Fibroblast of skin of scalp (primary cell): ENCODE measurements at places on chromosomes 4 and X.

GRCh38 chrX:48531358-48531959 lies 8.1 kb upstream of the TBC1D25 start:
- DNase-seq, result peak; percentile 68

GRCh38 chr4:70437197-70437596 lies 34.8 kb upstream of the MUC7 start:
- no peak for DNase-seq

DNA sequence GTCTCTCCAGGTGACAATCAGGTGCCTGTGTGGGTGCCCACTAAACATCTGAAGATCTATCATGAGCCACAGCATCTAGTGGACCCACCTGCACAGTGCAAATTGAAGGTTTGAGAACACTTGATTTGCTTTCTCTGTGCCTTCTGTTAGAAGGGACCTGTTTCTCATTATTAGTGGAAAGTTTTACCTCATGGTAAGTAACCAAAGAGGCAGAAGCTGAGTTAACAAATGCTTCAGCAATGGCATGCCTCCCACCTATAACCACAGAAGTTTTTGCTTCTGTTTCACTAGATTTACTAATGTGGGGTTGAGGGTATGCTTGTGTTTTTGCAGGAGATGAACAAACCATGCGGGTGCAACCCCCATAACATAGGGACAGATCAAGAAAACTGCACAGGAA lies 297.4 kb upstream of the DKK2 start:
- DNase-seq, result no peak

DNA sequence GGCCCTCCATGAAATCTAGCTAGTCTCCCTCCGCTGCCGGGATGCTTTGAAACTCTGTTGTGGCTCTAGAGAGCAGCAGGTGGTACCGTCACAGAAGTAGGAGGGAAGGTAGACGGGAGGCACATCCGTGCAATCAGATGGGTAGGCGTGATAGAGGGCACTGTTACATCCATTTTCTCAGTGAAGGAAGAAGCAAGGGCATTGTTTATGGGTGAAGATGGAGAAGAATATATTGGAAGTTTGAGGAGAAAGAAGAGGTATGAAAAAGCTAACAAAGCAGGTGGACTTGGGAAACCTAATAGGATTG lies 1.3 kb downstream of the ANAPC4 start:
- no peak for DNase-seq

DNA sequence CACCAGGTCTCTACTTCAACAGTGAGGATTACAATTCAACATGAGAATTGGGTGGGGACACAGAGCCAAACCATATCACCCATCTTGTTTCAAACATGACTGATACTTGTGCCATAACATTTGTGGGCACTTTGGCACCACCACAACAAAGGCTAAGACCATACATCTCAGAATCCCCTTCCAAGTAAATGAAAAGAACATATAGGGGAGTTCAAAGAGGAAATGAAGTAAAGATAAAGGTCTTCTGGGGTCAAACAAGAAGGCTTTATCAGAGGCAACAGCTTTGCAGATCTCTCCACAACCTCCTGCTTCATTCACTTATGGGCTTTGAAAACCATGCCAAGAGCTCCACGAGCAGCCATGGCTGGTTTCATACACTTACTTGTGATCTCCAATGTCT lies 122.7 kb downstream of the ANKRD50 start:
- no peak for DNase-seq

DNA sequence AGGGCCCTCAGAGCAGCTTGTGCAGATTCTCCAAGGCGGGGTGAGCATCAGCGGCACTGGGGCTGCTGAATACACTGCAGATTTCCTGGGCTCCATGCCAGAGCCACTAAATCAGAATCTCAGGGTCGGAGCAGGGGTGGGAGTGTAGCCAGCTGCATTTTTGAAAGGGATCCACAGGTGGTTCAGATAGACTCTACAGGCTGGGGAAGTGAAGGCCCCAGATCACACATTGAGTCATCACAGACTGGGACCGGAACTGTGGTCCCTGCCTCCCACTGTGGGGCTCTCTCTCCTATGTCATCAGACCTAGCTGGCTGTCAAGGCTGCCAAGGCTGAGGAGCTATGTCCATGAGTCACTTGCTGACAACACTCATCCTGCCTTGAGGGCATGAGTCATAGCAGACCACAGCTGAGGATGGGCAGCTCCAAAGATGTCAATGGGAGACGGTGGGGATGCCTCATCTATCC lies 162.3 kb upstream of the MAMLD1 start:
- peak; percentile 98 for DNase-seq

DNA sequence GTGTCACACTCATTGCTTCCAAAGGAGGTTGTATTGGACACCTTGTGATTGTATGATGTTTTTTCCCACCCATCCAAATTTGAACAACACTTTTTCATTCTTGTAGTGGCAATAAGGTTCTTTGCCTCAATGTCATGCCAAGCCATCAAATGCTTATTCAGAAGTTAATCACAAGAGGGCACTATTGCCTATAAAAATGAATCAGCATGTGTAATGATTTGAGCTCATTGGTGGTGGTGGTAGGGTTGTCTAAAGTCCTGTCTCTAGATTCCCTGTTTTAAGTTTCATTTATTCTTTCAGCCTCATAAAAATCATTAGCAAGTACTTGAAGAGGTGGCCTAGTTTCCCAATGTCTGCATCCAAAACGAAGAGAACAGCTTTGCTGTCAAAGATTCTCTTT lies 37.0 kb downstream of the IRS4 start:
- peak; percentile 46 for DNase-seq

DNA sequence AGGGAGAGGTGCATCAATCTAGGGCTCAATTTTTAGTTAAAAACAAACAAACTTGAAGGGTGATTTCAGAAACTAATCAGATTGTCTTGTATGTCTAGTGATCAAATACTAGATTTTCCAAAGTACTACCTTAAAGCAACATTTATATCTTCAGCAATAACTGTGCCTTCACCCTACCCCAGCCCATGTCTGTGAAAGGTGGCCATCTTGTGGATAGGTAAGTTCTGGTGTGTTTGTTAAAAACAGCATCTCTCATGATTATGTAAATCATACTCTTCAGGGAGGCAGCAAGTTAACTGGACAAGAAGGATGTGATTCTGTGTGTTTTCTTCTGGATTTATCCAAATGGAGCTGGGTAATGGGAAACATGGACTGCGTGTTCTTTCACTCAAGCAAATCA lies 81.4 kb upstream of the ACSL1 start:
- no peak for DNase-seq

- no peak for DNase-seq
Measured at GRCh38 chrX:20046864-20047263, 56.0 kb upstream of the BCLAF3 start.

GRCh38 chr4:76803522-76803921 lies 94.4 kb downstream of the SOWAHB start:
- DNase-seq, result peak; percentile 78

DNA sequence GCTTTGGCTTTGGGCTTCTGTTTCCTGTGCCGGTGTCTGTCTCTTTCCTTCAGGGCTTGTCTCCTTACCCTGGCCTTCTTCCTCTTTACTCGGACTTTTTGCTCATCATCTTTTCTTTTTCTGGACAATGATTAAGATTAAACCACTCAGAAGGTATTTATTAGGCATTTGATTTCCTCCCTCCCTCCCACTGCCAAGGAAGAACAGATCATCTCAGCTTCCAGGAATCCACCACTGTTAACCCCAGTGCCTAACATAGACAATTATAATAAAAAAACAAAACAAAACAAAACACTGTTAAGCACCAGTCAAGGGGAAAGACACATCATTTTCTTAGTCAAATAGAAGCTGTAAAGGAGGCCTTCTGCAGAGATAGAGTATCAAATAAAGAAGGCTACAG lies 16.6 kb downstream of the PGRMC1 start:
- DNase-seq, result no peak

- no peak for DNase-seq
Measured at GRCh38 chr4:147943159-147943638, 211.3 kb downstream of the ARHGAP10 start.

- no peak for DNase-seq
Measured at GRCh38 chrX:28920153-28920943, 333.1 kb downstream of the IL1RAPL1 start.

GRCh38 chr4:169626331-169627282 lies 6.2 kb downstream of the CLCN3 start:
- no peak for DNase-seq

DNA sequence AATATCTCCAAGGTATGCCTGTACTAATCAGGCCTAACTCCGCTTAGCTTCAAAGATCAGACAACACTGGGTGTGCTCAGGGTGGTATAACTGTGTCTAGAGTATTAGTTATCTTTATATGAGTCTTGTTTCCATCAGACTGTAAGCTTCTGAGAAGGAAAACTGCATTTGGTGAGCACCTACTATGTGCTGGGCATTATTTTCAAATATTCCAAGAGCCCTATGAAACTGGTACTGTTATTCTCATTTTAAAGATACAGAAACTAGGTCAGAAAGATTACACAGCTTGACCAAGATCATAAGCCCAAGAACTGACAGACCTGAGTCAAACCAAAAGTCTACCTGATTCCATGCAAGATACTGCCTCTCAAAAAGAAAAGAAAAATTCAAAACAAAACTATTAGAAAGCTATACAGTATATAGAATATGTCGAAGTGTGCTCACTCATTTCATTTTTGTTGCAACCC lies 44.4 kb downstream of the LRBA start:
- no peak for DNase-seq

- peak; percentile 57 for DNase-seq
Measured at GRCh38 chr4:163484906-163485305, 9.6 kb upstream of the TMA16 start.

DNA sequence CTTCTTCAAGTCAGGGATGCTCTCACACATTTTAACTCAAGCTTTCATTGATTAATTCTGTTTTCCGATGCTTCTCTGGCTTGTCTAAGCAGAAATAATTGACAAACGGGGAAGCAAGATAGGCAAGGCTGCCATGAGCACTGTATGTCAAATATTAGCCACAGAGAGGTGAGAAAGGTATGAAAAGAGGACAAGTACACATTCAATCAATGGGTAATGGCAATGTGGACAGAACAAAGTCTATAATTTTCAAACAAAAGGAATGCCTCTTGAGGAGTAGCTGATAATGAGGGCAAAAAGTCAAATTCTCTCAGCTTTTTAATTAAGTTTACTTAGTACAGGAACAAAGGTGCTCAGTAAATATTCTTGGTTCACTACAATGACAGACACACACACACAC lies 19.6 kb downstream of the COX7B2 start:
- DNase-seq, result no peak

GRCh38 chrX:131837325-131837724 lies 185.8 kb upstream of the STK26 start:
- no peak for DNase-seq

- DNase-seq, result no peak
Measured at GRCh38 chrX:154061801-154062200, 35.7 kb downstream of the MECP2 start.

- no peak for DNase-seq
Measured at GRCh38 chr4:11817088-11817487, 388.4 kb upstream of the HS3ST1 start.

DNA sequence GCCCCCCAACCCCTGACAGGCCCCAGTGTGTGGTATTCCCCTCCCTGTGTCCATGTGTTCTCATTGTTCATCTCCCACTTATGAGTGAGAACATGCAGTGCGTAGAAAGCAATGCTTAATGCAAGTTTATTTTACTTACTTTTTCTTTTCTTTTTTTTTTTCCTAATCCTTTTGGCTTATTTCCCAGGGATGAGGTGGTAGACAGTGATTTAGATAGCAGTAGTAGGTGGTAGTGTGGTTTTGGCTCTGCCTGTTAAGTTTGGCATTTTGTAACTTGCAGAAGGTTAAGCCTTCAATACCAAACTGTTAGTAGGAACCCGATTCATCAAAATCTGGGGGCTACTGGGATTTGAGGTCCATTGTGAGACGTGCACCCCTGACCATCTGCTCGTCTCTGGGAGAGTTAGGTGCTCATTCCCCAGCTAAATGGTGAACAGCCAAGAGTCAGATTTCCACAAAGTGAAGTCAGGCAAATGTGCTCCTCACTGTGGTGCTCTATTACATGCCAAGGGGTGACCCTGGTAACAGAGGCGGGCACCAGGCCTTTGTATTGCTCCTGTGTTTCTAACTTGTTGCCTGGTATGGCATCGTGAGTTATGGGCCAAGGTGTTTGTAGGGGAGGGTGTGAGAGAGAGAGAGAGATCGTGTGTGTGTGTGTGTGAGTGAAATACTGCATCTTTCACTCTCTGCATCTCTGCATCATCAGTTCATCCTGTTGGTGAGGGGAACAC lies 70.3 kb downstream of the PHOX2B start:
- DNase-seq, result no peak

DNA sequence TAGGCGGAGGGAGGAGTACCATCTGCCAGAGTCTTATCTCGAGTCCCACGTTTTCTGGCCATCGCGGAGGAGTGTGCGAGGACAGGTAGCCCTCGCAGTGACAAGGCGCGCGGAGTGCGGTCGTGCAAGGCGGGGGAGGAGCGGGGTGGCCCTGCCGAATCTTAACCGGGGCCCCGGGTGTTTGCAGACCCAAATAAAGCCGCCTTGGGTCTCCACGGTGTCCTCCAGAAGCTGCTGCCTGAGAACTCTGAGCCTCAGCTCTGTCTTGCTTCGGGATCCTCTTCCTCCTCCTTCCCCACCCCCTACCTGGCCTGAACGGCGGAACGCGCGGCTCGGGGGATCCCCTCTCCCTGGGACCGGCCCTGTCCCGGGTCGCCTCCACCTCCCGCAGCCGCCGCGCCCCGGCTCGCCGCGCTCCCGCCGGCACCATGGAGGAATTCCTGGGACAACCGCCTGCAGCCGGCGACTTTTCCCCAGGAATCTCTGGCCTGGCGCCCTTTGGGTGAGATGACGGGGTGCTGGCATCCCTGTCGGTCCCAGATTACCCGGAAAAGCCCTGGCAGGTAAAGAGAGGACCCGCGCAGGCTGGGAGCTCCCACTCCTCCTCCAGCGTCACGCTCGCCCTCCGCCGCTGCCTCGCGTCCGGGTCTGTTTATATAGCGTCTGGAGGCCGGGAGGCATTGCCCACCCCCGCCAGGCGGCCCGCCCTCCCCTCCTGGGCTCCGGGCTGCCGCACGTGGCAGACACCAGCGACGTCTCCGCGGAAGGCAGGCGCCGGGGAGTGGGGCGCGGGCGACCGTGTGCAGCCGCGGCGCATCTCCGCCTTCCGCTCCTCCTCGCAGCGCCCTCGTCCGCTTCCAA lies at the start of gene GALNTL6:
GALNTL6 (plus strand) TSS at position 740 of the 861 bp plus-strand sequence.
- peak; percentile 29 for DNase-seq

- DNase-seq, result peak; percentile 98
Measured at GRCh38 chr4:147103403-147103946, 157.8 kb upstream of the TTC29 start.

DNA sequence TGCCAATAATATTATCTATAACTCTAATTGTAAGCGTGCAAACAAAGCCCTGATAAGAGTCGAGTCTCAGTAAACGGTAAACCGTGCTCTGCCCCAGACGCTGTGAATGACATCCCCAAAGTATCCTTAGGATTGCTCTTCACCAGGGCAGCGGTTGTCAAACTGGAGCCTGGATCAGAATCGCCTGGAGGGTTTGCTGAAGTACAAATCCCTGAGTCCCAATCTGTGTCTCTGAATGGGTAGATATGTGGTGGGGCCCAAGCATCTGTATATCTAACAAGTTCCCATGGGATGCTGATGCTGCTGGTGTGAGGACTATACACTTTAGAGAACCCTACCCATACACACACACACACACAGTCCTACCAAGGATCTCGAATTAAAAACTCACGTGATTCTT lies 813 bp upstream of the APBB2 start:
- no peak for DNase-seq

- no peak for DNase-seq
Measured at GRCh38 chr4:6332669-6333050, 63.0 kb downstream of the WFS1 start.
